ENCODE measurements at places on chromosomes 3 and 15.

- DNase-seq, result no peak
Measured at GRCh38 chr3:10517627-10518026, 12.2 kb upstream of the ATP2B2 start.

- no peak for DNase-seq
Measured at GRCh38 chr3:116808725-116809124, 99.1 kb downstream of the TUSC7 start.

DNA sequence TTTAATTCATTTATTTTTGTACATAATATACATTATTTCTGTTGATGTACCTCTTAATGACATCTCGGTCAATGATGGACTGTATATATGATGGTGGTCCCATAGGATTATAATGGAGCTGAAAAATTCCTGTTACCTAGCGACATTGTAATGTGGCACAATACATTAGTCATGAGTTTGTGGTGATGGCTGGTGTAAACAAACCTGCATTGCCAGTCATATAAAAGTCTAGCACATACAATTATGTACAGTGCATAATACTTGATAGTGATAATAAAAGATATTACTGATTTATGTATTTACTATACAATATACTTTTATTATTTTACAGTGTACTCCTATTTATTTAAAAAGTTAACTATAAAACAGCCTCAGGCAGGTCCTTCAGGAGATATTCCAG is 15.1 kb downstream of the TTC14 start:
- DNase-seq, result no peak

DNA sequence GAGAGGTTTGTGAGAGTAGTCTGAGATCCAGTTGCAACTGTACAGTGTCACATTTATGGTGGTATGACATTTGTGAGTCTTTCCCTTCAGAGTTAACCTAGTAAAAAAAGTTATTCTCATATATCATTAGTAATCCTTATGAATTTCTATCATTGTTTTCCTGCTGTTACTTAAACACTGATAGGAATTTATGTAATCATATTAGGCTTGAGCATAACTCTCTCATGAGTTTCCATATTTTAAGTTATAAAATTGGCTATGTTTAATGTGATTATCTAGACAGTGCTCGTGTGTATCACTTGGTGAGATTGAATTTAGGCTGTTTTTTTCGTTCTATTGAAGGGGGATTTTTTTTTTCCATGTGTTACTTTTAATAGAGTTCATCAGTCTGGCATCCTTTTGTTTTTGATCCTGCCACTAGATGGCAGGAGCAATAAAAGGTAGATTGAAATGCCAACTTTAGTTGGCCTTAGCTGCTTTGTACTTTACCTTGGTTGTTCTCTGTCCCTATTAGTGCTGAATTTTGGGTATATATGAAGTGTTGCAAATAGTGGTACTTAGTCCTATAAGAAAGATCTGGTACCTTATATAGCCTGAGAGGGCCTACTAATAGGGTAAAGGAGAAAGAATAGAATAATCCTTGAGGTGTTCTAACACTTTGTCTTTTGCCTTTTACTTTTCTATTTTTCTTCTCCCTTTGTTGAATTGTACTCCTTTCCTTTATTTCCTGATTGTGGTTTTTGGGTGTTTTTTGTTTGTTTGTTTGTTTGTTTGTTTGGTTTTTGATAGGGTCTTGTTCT is 17.9 kb downstream of the STT3B start:
- DNase-seq, result no peak

DNA sequence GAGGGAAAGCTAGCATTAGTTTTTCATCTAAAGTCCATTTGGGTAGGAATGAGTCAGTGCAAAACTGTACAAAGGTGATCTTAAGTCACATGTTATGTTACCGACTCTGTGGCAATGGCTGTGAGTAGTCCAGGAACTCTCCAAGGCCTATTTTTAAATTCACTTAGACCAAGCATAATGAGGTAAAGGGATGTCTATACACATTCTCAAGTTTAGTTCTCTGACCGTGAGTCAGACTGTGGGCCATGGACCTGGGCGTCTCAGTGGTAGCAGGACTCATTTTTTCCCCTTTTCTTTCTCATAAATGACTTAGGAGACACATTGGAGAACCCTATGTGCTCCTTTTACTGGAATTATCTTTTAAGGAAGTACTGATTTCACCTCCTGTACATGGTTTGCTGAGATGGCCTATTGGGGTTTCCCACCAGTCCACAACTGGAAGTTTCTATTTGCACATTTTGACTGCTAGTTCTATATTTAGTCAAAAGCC is 488.7 kb upstream of the TPRG1 start:
- no peak for DNase-seq

GRCh38 chr15:60729850-60730458 is 251.0 kb upstream of the ICE2 start:
- no peak for DNase-seq

DNA sequence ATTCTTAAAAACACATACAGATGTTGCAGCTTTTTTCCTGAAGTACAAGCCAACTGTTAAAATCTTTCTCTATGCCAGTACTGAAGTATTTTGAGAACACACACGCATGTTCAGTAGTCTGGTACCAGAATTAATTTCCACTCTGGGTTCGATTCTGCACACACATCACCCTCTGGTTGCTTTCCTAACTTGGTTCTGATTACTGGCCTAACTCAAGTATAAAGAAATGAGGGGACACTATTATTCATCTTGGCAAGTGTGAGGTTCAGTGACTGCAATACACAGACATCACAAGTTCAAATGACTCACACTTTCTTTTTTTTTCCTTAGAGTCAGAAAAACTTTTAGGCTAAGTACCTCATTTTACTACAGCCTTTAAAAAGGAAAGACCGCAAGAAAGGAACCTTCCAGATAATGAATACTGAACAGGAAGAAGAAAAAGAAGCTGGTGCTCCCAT is 37.4 kb upstream of the LDHAL6B start:
- DNase-seq, result no peak

DNA sequence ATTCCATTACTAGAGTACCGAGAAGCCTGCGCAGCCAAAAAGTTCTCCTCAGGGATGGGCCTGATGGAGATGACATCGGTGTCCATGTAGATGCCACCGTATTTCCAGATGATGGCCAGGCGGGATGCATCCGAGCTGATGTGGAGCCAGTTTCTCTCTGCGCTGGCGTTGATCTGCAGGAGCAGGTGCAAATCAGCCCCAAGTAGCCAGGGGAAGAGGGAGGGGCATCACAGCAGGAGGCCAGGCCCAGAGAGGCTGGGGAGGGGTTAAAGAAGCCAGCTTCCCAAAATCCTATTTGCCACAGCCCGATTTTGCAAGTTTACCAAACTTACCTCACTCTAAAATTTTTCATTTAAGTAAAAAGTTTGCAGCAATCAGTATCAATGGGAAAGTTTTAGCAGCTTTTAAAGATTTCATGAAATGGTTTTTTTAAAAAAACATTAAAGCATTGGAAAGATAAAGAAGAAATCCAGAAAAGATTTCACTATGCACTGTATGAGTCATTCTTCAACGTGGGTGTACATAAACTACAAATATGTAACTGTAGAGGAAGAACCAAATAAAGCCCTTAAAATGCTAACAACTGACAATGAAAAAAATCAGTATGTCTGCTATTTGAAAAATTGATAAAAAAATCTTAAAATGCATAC is 7.4 kb downstream of the A4GNT start:
- no peak for DNase-seq

GRCh38 chr3:30222441-30222840 is 384.0 kb upstream of the TGFBR2 start:
- DNase-seq, result no peak

DNA sequence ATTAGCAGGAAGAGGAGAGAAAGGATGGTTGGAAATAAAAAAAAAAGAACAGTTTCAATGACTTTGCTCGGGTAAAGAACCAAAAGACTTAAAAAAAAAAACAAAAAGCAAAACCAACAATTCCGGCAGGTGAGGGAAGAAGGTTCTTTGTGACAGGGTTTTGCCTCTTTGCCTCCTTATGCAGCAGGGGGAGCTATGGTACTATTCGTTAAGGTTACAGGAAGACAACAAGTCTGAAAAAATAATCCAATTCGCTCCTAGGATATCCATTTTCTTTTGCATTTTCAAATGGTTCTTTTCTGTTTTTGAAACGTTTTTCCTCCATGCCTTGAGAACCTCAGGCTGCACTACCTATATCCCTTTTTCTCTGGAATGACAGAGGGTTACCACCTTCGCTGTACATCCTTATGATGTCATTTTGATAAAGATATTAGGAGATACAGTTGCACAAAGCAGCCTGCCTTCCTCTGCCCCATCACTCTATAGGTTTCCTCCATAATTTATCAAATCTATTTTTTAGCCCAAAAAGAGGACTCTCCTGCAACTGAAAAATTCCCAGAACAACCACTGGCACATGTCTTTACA is 55.0 kb downstream of the CFAP20DC start:
- DNase-seq, result peak; percentile 44

- DNase-seq, result no peak
Measured at GRCh38 chr3:40911928-40912327, 287.4 kb upstream of the CTNNB1 start.

DNA sequence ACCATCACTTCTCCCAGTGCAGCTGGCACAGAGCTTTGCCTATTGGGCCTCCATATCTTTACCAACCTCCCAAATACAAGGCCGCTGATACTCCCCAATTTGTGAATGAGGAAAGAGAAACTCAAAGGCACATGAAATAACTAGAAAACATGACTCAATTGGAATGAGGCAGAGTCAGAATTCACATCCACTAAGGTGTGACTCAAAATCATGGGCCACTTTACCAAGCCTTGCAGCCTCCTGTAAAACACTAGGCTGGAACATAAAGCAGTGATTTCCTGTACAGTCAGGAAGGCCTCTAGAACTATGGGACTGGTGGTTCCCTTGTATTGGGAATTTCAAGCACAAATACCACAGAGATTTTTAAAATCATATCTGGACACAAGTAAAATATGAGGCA is 128.6 kb downstream of the DCLK3 start:
- DNase-seq, result no peak

- DNase-seq, result no peak
Measured at GRCh38 chr3:118802325-118803095, 232.1 kb downstream of the IGSF11 start.

- peak; percentile 54 for DNase-seq
Measured at GRCh38 chr15:92097474-92098178, 244.1 kb downstream of the SLCO3A1 start.

DNA sequence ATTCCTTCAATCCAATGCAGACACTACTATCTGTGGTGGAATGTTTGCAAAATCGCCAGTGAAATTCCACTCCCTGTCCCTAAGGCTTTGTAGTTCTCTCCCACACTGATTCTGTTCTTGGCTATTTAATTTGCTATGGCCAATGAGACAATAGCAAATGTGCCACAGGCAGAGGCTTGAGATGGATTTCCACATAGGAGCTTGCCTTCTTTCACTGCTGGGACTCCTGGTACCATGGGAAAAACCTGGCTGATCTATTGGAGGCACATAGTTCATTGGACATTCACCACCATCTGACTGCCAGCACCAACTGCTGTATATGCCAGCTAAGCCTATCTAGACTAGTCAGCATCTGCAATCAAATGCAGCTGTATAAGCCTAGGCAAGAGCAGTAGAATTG is 103.8 kb downstream of the NR1D2 start:
- no peak for DNase-seq

DNA sequence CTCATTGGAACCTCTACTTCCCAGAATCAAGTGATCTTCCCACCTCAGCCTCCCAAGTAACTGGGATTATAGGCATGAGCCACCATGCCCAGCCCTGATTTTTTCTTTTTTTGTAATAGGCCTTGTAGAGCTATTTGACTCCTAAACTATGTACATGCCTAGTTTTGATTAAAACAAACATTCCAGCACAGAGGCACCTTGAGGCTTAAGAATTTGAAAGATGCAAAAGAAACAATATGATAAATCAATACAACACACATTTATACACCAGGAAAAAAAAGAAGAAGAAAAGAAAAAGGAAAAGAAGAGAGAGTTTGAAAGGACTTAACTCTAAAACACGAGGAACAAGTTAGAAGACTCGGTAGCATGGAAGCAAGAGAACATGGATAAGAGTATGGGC is 13.9 kb upstream of the FRMD5 start:
- DNase-seq, result no peak

DNA sequence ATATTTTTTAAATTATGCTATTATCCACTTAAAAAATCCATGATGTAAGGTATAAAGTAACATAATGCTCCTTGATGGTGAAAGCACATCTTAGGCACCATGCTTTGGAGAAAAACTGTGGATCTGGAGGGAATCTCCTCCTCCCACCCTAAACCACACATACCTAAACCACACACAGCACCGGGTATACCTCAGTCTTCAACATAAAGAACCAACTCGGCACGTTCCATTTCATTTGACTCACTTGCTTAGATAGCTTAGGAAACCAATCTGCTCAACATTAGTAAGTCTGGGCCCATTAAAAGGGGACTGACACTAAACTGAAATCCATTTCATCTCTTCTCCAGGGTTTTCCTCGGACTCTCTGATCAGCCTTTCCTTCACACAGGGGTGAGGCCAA is 945.7 kb upstream of the CFAP20DC start:
- DNase-seq, result no peak

DNA sequence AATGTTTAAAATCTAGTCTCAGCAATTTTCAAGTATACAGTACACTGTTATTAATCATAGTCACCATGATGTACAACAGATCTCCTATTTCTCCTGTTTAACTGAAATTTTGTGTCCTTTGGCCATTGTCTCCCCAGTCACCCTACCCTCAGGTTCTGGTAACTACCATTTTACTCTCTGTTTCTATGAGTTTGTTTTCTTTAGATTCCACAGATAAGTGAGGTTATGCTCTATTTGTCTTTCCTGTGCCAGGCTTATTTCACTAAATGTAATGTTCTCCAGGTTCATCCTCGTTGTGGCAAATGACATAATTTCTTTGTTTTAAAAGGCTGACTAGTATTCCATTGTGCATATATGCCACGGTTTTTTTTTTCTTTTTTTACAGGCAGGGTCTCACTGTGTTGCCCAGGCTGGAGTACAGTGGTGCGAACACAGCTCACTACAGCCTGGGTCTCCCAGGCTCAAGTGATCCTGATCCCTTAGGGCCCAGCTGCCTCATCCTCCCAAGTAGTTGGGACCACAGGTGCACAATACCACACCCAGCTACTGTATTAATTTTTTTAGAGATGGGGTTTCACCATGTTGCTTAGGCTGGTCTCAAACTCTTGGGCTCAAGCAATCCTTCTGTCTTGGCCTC is 50.0 kb downstream of the RAB7A start:
- no peak for DNase-seq

DNA sequence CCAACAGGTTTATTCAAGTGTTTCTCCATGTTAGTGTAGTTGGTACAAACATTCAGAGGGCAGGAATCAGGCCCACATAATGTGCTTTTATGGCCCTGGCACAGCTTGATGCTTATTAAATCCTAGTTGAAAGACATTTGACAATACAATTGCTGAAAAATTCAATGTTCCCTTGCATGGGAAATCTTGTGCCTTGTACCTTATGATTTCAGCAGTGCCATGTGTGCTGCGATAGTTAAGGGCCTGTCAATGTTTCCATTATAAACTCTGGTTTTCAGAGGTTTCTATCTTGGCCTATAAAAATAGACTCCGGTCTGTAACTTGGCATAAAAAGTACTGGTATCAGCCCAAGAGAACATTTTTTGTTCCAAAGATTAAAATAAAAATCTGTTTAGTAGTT is 207.2 kb downstream of the TBC1D5 start:
- DNase-seq, result no peak

Data from NCI-H2171 (cell line).